Activated CD4-positive, alpha-beta T cell treated with anti-CD3 and anti-CD28 coated beads, Interleukin-10, Interleukin-2, amounts not matched to agents 100 ng/mL and 50 ng/mL, durations not matched to agents 16 hours and 8 hours (primary cell): ENCODE measurements at places on chromosomes 2 and 18.
A peak's percentile ranks its signal among the peaks of the same experiment; 100 is the strongest.

DNA sequence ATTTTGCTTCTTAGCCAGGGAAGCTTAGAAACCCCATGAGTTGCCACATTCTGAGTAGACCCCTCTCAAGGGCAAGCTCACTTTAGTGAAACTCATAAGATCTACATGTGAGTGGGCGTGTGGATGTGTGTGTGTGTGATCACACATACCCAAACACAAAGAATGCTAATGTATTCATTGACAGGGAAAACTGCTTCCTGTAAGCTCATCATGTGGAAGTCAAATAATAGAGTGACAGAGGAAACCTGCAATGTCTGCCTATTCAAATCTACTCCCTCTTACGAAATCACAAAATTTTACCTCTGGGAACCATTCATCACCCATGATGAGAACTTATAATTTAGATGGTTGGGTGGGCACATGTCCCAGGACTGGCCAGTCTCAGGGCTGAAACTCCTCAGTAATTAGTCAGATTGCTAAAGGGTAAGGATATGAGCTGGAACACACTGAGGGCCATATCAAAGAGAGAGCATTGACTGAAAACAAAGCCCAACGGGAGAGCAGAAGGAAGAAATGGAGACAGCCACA lies 94.5 kb upstream of the CCDC150 start:
- no peak for DNase-seq

GRCh38 chr18:48033790-48034650 lies 103.6 kb upstream of the SMAD2 start:
- DNase-seq, result no peak

GRCh38 chr18:4181086-4181485 lies 274.0 kb downstream of the DLGAP1 start:
- DNase-seq, result no peak

DNA sequence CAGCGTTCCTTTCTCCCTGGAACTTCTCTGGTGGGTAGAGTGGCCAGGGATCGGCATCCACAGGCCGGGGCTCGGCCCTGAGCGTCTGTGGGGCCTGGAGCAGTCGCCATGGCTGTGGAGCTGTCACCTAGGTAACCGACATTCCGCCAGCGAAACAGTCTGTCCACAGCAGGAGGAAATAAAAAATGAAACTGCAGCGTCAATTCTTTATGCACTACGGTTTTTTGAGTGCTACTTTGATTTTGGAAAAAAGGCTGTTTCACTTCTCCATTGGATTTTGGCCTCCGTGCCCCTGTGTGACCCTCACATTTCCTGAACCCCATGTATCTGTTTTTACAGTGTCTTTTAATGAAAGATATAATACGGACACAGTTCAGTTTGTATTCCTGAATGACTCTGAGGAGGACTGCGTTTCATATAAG lies 163.4 kb downstream of the LDLRAD4 start:
- DNase-seq, result peak; percentile 56

GRCh38 chr2:44975571-44976450 lies 33.4 kb downstream of the SIX2 start:
- DNase-seq, result no peak

GRCh38 chr2:72821983-72822382 lies 3.9 kb downstream of the EXOC6B start:
- no peak for DNase-seq

- no peak for DNase-seq
These were observed 373.6 kb downstream of the DCDC2C start for GRCh38 chr2:4077017-4077416.

DNA sequence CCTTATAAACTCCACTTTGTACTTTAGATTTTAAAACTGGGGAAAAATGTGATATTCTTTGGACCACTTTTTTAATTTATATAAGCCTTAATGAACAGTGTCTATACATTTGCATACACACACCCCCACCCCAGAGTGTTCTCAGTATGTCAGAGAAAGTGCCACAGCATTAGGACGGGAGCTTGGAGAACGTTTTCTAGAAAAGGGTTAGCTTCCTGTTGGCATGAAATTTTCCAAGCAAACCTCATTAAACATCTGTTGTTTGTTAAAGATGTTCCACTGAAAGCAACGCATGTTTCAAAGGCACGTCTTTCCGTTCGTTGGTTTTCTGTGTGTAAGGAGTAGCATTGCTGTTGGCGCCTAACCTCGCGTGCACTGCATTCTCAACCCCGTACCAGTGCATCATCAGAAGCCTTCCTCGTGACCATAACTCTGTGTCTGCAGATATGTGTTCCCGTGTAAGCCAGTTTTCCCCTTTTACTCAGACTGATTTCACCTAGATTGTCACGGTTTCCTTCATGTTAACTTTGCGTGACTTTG lies 228.5 kb downstream of the ALPK2 start:
- peak; percentile 68 for DNase-seq

GRCh38 chr2:54666131-54666633 lies 57.3 kb upstream of the EML6 start:
- no peak for DNase-seq

- no peak for DNase-seq
These were observed 15.3 kb downstream of the LAPTM4A start for GRCh38 chr2:20035955-20036666.

GRCh38 chr18:23703057-23703986 lies 14.1 kb downstream of the LAMA3 start:
- DNase-seq, result peak; percentile 41

DNA sequence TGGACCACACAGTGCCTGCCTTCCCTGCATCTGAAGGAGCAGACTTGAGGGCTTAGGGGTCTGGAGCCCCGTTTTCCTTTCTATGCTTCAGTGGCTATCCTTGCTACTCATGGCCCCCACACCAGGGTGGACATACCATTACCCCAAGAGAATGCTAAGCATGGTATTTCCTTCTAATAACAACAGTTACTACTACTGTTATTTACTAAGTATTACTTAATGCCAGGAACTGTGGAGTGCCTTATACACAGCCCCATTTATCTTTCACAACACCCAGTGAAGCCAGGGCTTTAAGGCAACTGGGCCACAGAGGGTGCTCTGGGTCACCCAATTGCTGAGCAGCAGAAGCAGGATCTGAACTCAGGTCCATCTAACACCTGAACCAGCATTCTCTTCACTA lies 5.8 kb upstream of the PAX8 start:
- DNase-seq, result no peak

DNA sequence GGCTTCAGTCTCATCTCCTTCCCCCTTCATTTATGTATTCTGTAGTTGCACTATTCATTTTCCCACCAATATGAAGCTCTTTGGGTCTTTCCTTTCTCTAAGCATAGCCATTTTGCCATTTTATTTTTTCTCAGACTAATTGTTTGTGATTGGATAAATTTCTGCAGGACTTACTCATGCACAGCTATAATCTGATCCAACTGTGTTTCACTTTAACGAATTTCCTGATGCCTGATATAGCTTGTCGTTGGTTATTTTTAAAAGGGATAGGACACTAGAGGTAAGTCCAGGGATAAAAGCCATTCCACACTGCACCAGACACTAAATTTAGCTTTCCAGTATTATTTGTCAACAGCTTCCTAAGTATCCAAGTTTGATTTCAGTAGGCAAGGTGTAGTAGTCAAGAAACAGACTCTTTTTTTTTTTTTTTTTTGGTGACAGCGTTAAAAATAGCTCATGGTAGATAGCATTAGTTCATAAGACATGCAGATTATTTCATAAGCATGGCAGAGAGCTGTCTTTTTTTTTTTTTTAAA lies 17.4 kb downstream of the ASB18 start:
- no peak for DNase-seq

GRCh38 chr2:12243381-12243780 lies 473.4 kb upstream of the TRIB2 start:
- no peak for DNase-seq

GRCh38 chr18:26565514-26565913 lies 17.2 kb upstream of the KCTD1 start:
- no peak for DNase-seq

- no peak for DNase-seq
These were observed 94.7 kb upstream of the BOD1L2 start for GRCh38 chr18:57052173-57052572.

- DNase-seq, result no peak
These were observed 213.9 kb upstream of the CYP26B1 start for GRCh38 chr2:72361521-72361920.

- no peak for DNase-seq
These were observed 154.1 kb upstream of the SH3BP4 start for GRCh38 chr2:234797566-234798250.

DNA sequence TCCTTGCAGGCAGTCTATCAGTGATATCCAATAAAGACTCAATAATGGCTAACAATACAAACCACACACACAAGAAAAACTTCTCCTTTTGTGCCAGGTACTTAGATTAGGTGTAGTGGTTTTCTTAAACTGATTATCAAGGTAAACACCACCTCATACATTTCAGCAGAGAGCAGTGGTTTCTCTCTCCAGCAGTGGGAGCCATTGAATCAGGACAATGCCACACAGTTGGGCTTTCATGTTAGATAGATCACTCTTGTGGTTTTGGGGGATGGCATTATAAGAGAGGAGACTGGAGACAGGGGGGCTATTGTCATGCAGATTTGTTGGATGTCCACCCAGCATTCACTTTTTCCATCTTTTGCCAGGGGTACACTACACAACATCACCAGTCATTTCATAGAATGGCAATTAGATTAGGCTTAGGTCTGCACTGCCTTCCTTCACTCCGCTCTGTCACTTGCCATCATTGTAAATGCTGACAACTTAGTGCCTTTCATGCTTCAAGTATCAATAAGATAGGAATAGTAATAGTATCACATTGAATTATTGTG lies 13.6 kb upstream of the IRS1 start:
- DNase-seq, result no peak

GRCh38 chr18:74256190-74256589 lies 35.6 kb downstream of the CYB5A start:
- DNase-seq, result no peak

- no peak for DNase-seq
These were observed 102.2 kb upstream of the KCTD1 start for GRCh38 chr18:26650310-26651268.

GRCh38 chr2:220182790-220183189 lies 555.4 kb downstream of the SLC4A3 start:
- DNase-seq, result no peak

GRCh38 chr18:8996771-8997432 lies 105.6 kb upstream of the NDUFV2 start:
- DNase-seq, result no peak

- no peak for DNase-seq
These were observed 205.1 kb downstream of the NDUFA10 start for GRCh38 chr2:239819974-239820555.

GRCh38 chr2:47803363-47803762 lies 20.4 kb downstream of the MSH6 start:
- no peak for DNase-seq

- no peak for DNase-seq
These were observed 10.5 kb downstream of the VIT start for GRCh38 chr2:36707050-36707449.

GRCh38 chr2:229118336-229118735 lies 152.8 kb downstream of the PID1 start:
- no peak for DNase-seq

DNA sequence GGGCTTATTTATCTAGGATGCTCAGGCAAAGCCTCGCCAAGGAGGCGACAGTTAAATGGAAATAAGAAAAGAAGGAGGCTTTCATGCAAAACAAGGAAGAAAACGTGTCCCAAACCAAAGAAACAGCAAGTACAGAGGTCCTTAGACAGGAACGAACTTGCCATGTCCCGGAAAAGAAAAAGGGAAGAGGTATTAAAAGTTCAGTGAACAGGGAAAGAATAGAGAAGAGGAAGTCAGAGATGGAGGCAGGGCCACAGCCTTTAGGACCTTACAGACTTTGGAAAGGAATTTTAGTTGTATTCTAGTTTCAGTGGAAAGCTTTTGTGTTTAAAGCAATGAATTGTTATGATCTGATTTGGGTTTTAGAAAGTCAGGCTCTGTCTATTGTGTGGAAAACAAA lies 22.1 kb downstream of the IKZF2 start:
- DNase-seq, result no peak

GRCh38 chr2:42795841-42796301 lies 3.5 kb upstream of the HAAO start:
- no peak for DNase-seq

GRCh38 chr2:66024391-66024790 lies 410.5 kb upstream of the MEIS1 start:
- DNase-seq, result no peak

- peak; percentile 41 for DNase-seq
These were observed 31.6 kb downstream of the LIMS1 start for GRCh38 chr2:108565778-108566375.

DNA sequence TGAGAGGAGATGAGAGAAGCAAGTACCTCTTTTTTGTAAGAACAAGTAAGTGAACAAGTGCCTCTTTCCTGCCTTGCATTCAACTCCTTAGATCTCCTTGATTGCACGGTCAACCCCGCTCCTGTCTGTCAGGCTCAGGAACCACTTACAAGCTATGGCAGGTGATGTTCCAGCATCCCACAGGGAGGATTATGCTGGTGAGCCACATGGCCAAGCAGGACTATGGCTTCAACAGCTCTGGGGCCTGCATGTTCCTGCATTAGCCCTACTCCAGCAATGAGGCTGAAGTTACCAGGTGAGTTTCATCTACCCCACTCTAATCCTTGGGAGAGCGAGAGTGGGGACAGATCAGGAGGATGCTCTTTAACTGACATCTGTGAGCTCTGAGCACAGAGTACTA lies 29.5 kb downstream of the TTC32 start:
- no peak for DNase-seq

DNA sequence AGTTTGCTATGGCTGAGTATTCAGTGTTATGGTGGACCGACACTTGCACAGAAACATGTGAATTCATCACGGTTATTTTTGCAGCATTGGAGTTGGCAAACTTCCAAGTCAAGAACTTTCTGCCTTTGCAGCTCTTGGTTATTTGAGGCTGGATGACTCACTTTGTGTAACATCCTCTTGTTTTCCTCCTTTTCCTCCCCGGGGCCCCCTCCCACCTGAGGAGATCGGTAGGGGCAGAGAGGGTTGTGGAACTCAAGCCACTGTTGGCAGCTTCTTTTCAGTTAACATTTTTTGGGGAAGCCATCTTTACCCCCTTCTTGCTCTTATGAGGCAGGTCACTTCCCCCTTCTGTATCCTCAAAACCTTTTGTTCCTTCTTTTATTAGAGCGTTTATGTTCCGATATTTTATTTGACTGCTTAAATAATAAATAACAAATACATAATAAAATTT lies 48.6 kb downstream of the DDX1 start:
- no peak for DNase-seq

- no peak for DNase-seq
These were observed 4.5 kb upstream of the DYM start for GRCh38 chr18:49464718-49465598.

DNA sequence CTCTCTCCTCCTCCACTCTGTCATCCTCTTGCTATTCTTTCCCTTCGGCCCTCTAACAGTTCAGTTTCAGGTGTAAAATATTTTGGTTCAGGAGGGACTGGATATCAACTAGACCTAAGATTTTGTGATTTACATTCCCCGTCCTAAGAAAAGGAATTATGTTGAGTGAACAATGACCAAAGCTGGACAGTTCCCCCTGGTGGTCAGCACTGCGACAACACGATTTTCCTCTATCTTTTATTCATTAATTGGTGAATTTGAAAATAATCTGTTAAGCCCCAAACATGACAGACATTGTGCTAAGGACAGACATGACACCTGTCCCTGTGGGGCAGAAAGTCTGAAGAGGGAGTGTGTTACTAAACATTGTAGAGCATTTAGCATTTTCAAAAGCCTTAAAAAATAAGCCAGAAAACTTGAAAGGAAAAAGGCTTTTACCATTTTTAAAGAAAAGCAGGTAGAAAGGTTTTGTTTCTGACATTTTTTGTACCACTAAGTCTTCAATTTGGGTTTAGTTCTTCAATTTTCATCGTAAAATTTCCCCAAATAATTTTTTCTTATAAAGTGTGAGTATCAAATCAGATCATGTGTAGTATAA lies 28.4 kb upstream of the GTF2A1L start:
- DNase-seq, result peak; percentile 10

GRCh38 chr2:4501525-4501924 lies 798.1 kb downstream of the DCDC2C start:
- DNase-seq, result no peak
